ENCODE measurements at places on chromosomes 7 and 10.
A peak's percentile ranks its signal among the peaks of the same experiment; 100 is the strongest.

DNA sequence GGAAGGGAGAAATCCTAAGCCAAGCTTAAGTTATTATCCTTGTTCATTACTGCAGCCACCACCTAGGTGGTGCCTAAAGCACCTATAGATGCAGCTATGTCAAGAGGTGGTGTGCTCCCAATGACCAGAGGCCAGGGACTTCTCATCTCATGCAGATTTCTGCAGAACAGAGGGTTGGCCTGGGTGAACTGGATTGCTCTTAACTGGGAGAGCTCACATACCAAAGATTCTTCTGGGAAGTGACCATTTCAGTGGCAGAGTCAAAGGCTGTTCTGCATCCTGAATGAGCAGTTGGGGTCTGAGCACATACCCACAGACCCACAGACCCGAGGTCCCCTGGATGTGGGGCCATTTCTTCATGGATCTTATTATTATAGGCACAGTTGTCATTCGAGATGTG lies 2.1 kb upstream of the CRHR2 start:
- DNase-seq, result no peak

- no peak for DNase-seq
These were observed 8.1 kb downstream of the MXI1 start for GRCh38 chr10:110215286-110216170.

GRCh38 chr7:140525743-140526142 lies 46.4 kb upstream of the MKRN1 start:
- DNase-seq, result peak; percentile 18

- DNase-seq, result no peak
These were observed 38.9 kb upstream of the UBN2 start for GRCh38 chr7:139192014-139192706.

DNA sequence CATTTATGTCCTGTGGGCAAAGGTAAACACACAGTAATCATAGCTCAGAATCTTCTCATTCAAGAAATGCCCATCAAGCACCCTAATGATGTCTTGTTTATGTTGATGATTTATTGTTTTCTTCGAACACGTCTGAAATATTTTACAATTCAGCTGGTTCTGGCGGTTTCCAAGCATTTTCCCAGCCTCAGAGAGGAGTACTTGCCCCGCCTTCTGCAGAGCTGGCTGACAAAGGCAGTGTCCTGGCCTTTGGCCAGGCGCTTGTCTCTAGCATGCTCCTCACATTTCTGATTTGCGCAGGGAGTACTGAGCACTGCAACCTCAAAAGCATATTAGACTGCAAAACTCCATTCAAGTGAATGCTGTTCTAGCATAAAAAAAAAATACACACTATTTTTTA lies 314.2 kb upstream of the GNAI1 start:
- no peak for DNase-seq

DNA sequence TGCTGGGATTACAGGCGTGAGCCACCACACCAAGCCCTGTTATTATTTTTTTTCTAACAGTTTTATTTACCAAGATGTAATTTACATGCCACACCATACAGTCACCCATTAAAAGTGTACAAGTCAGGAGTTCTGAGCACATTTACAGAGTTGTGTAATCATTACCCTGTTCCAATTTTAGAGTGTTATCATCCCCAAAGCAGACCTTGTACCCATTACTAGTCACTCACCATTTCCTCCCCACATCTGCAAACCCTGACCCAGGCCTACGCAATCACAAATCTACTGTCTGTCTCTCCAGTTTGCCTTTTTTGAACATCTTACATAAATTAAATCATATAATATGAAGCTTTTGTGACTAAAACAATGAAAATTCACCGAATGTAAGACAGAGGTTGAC lies 402.9 kb upstream of the FOXK1 start:
- DNase-seq, result no peak

DNA sequence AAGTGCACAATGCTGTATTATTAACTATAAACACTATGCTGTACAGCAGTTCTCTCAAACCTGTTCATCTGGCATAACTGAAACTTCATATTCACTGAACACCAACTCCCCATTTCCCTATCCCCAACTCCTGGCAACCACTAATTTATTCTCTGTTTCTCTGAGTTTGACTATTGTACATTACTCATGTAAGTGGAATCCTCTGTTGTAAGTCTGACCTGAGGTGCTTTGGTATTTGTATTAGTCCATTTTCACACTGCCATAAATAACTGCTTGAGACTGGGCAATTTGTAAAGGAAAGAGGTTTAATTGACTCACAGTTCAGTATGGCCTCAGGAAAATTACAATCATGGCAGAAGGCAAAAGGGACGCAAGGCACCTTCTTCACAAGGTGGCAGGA lies 266.3 kb downstream of the PPP1R3A start:
- DNase-seq, result no peak

DNA sequence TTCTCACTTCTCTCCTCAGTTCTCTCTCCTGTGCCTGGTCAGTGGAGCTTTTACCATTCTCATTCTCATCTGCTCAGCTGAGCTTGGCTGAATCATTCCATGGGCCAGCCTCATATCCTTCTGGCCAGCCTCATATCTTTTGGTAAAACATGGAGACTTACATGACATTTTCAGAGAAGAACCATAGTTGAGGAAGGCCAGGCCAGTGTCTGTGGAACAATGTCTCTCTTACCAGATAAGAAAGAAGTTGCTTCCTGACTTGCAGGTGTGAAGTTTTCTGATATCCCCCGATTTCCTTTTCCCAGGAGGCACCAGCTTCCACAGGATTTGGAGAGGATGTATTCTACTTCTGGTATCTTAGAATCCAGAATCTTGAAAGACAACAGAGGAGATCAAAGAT lies 24.7 kb downstream of the ST7 start:
- no peak for DNase-seq

GRCh38 chr7:68216051-68216450 lies 1219.4 kb downstream of the TYW1 start:
- DNase-seq, result no peak

GRCh38 chr10:101141616-101142532 lies 10.8 kb downstream of the TLX1 start:
- DNase-seq, result peak; percentile 73

- no peak for DNase-seq
These were observed 19.2 kb downstream of the ANKRD7 start for GRCh38 chr7:118243695-118244094.

GRCh38 chr7:107559864-107560263 lies 3.9 kb downstream of the COG5 start:
- DNase-seq, result no peak

- no peak for DNase-seq
These were observed 85.0 kb upstream of the KIF5B start for GRCh38 chr10:32141018-32141807.

GRCh38 chr7:2019711-2020511 lies 212.8 kb downstream of the MAD1L1 start:
- DNase-seq, result no peak

- no peak for DNase-seq
These were observed 69.6 kb downstream of the ASB13 start for GRCh38 chr10:5596611-5597341.

DNA sequence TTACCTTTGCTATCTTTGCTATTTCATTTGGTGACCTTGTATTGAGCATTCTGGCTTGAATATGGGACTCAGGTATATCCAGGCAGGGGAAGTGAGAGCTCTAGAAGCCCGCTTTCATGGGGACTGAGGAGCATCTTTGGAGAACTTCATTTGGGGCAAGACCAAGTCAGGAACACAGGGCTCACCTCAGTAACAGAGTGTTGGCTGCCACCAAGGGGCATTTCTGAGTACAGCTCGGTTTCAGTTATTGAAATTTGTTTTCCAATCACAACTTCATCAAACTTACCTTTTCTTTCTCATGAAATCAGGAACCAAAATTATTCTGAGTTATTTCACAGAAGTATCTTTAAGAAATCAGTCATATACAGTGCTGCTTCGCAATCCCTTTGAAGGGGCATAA lies 337.2 kb downstream of the C7orf25 start:
- no peak for DNase-seq

GRCh38 chr10:45418417-45418848 lies 44.4 kb downstream of the ALOX5 start:
- no peak for DNase-seq

DNA sequence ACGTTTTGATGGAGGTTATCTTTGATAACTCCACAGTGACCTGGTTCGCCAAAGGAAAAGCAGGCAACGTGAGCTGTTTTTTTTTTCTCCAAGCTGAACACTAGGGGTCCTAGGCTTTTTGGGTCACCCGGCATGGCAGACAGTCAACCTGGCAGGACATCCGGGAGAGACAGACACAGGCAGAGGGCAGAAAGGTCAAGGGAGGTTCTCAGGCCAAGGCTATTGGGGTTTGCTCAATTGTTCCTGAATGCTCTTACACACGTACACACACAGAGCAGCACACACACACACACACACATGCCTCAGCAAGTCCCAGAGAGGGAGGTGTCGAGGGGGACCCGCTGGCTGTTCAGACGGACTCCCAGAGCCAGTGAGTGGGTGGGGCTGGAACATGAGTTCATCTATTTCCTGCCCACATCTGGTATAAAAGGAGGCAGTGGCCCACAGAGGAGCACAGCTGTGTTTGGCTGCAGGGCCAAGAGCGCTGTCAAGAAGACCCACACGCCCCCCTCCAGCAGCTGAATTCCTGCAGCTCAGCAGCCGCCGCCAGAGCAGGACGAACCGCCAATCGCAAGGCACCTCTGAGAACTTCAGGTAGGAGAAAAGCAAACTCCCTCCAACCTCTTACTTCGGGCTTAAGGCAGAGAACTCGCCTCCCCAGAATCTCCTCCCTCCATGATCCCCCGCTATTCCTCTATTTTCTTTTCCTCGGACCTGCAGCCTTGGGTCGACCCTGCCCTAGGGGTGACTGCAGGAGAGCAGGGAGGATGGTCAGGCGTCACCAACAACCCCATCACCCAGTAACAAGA lies at the start of gene SERPINE1:
TSS of gene SERPINE1 (plus strand) at position 454 of the 809 bp plus-strand sequence. CDS start 1,290 bp downstream, outside the sequence.
- DNase-seq, result peak; percentile 12

DNA sequence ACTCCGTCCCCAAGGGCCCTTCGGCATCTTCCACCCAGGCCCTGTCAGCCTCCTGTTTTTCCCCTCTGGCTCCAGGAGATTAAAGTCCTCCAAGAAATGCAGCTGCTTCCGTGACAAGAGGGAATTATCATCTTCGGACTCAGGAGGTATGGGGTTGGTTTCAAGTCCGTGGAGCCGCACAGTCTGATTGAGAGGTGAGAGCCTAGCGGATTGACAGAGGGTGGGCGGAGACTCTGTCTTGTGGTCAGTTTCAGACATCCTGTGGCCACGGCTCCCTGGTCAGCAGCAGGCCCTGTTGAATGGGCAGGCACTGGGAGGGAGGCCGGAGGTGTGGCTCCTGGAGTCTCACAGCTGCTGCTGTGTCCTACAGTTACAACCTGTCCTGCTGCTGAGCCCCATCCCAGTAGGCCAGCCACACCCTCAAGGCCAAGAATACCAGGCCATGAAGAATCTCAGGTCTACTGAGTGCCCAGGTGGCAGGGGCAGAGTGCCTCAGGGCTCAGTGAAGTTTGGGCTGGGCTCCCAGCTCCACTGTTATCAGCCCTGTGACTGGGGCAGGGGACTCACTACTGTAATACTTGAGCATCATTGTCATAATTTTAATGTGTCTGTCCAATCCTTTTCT lies 49.3 kb upstream of the ZNF716 start:
- DNase-seq, result no peak

DNA sequence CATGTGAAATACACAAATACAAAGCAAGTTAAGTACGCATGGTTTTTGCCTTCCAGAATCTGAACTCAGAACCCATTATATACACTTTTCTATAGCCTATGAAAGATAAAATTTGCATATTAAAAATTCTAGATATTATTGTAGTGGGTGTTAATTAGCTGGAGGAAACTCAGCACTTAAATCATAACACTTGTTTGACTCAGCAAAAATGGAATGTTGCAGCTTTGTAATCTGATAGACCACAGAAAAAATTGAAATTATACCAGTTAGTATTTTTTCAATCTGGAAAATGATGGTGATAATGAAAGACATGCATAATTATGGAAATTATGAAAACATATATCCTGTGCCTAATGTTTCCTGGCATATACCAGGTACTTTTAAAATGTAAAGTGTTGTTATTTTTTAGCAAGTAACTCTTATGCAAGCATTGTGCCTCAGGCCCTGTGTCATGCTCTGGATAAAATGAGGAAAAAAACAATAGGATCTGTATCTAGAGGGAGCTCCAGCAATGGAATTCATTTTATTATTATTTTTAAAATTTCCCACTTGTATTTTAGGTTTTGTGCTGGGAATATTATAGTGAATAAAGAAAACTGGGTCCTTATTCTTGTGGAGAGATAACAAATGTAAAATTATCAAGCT lies 490.4 kb upstream of the SEMA3A start:
- DNase-seq, result no peak

GRCh38 chr7:83410989-83411591 lies 237.8 kb downstream of the SEMA3E start:
- DNase-seq, result no peak

- no peak for DNase-seq
These were observed 99.7 kb downstream of the RAMP3 start for GRCh38 chr7:45257284-45257683.

DNA sequence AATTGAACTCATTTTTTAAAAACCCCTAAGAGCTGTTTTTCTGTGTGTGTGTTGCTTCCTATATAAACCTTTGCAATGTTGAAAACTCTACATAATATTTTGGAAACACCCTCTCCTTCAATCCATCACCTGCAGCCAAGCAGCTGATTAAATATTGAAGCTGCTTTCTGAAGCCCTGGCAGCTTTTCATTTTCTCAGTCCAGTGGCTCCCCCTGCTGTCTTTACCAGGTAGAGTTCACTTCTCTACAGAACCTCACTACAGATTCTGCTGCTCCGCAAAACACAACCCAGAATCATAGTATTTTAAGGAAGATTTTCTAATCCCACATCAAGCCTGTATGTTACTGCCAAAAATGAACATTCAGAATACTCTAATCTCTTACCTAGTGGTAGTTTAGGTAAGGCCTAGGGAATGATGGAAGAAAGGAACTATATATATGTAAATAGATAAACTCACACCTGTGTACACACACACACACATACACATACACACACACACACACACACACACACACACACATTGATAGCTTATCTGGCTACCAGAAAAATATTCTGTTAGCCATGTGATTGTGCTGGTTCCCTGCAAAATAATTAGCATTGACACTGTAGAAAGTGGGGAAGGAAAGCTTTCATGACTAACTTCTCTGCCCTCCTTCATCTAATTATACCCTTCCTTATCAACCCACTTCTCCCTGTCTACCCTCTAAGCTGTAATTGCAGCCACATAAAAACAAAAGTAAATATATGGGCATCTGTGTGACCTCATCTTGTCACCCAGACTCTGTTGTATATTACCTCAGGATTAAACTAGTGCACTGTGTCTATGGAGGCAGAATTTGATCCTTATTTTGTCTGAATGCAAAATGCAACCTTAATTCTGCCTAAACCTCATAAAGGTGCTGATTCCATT lies 229.5 kb upstream of the FZD1 start:
- no peak for DNase-seq

DNA sequence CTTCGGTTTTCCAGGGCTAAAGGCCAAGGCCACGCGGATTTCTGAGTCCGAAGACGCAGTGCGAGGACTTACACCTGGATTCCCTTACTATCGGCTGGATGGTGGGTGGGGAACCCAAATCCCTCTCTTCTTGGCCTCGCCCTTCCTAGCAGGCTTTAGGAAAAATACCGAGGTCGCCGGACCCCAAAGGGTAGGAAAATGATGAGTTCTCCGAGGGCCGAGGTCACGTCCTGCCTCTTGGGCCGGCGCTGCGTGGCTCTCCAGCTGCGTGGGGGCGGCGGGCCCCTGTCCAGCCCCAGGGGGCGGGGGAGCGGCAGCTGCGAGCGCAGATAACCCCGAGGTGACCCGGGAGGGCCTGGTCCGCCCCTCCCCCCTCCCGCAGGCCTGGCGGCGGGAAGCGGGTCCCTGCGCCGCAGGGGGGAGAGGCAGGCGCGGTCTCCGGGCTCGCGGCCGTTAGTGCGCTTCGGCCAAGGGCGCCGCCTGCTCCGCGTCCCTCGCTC lies 805 bp upstream of the HMX3 start:
- no peak for DNase-seq

Data from T-helper 1 cell (primary cell).